Activated CD8-positive, alpha-beta T cell treated with anti-CD3 and anti-CD28 coated beads for 36 hours (primary cell): ENCODE measurements at places on chromosomes 1 and 21. TPM values are rescaled to one million over a fixed set of nuclear protein-coding genes. Genes with fewer than 3 reads are reported as not detected.

The PRAMEF13 gene
- total RNA-seq: not detected

The OR2T12 gene
- total RNA-seq: not detected

The TMEM240 gene
- total RNA-seq: 0.45 TPM

The PLCH2 gene
- total RNA-seq: 2.9 TPM

GRCh38 chr1:2098839-2099785, 48.9 kb downstream of the PRKCZ start:
- DNase-seq: no peak
- H3K27ac ChIP-seq: no peak overlapping the region
- H3K4me1 ChIP-seq: no peaks in the 10 kb centered on the region
- H3K27me3 ChIP-seq: no peaks in the 10 kb centered on the region

- peaks cover 30% of the 10 kb centered on the region for H3K4me1 ChIP-seq
- no peak overlapping the region for H3K4me3 ChIP-seq
- H3K27me3 ChIP-seq: no peaks in the 10 kb centered on the region
- no peak for DNase-seq
These were observed 3.6 kb downstream of the ZNF362 start for GRCh38 chr1:33259879-33260278.

DNA sequence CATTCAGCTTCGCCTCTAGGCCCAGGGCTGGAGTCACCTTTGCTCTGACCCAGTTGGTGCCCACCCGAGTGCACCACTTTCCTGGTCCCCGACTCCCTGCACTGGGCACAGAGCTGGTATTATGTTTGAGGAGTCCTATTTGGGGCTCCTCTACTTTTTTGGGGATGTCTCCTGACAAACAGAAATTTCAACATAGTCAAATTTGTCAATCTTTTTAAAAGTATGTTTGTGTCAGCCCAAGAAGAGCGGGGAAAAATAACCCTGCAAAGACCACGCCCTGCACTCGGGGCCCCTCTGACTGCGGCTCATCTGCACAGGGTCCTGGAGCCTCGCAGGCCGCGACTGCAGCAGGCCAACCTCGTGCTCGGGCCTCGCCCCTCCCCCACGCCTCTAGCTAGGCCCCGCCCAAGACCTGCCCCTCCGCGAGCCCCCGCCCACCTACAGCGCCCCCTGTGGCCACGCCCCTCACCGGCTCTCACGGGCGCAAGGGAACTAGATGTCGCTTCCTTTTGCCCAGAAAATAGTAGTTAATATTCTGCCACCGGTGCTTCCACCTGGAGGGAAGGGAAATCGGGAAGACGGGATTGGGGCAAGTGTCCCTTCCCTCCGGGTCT, 11.4 kb downstream of the FAM229A start:
- H3K36me3 ChIP-seq: no peaks in the 10 kb centered on the region
- H3K27me3 ChIP-seq: no peaks in the 10 kb centered on the region
- H3K27ac ChIP-seq: peak overlapping the region; percentile 85
- peaks cover 45% of the 10 kb centered on the region for H3K4me1 ChIP-seq

DNA sequence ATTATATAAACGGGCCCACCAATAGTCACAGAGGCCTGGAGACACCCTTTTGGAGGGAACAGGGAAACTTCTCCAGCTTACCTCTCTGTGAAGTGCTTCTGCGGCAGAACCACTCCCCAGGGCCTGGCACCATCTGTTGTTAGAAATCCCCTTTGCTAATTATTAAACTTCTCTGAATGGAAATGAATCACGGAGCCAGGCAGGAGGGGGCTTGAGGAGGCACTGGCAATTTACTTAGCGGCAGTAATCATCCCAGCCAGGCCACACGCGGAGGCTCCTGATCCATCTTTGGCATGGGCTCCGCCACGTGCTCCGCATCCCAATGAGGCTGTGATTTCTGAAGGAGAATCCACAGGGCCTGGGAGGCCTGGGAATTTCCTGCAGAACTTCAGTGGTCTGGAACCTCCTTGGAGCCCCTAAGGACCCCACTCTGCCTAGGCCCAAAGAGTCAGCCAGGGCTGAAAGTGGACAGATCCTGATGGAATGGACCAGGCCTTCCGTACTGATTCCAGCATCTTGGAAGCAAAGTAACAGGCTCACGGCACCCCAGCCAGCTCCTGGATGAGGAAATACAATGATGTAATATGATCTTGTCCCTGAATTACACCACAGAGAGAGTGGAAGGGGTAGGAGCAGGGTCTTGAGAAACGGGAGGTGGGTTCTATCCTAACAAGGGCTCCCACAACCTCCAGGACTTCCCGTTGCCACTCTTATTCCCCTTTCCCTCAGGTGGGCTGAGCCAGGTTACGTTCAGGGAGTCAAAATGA, 62.3 kb downstream of the GRIK3 start:
- no peaks in the 10 kb centered on the region for H3K27me3 ChIP-seq
- H3K4me3 ChIP-seq: no peak overlapping the region
- H3K36me3 ChIP-seq: no peaks in the 10 kb centered on the region
- H3K4me1 ChIP-seq: no peaks in the 10 kb centered on the region
- no peak for DNase-seq
- H3K27ac ChIP-seq: no peak overlapping the region

DNA sequence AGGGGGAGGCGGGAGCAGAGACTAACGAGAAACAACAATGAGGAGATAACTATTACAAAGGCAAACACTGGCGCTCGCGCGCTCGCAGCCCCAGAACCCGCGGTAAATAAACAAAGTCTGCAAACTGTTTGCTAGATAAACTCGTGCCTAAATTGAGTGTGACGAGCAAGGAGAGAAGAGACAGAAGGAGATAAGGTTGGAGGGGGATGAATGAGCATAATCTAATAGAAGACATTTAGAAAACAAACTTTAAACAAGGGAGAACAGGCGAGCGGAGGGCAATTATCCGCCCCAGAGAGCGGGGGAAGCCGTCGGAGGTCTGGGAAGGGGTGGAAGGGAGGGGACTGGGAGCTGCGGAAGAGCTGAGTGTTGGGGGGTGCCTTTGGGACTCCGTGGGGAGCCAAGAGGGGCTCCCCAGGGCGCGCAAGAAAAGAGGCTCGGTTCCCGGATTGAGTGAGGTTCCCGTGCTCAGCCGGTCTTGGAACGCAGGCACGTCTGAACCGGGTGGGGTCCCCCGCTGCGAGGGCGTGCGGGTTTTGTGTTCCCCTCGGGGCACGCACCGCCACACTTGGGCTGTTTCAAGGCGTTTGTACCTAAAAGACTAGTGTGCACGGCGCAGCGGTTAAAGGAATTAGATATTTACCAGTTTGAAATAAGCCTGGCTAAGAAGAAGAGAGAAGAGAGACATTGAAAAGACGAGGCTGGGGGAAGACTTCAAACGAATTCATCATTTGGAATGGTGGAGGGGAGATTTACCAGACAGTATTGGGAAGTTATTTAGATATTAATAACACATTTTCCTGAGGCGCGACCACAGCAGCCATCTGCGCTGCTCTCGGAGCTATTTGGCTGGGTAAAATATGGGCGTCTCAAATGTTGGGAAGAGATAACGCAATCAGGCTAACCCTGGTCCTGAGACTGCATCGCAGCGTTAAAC, 10.6 kb downstream of the PAX7 start:
- H3K4me3 ChIP-seq: no peak overlapping the region
- H3K27ac ChIP-seq: no peak overlapping the region
- H3K4me1 ChIP-seq: peaks cover 39% of the 10 kb centered on the region
- H3K36me3 ChIP-seq: no peaks in the 10 kb centered on the region
- no peak for DNase-seq

DNA sequence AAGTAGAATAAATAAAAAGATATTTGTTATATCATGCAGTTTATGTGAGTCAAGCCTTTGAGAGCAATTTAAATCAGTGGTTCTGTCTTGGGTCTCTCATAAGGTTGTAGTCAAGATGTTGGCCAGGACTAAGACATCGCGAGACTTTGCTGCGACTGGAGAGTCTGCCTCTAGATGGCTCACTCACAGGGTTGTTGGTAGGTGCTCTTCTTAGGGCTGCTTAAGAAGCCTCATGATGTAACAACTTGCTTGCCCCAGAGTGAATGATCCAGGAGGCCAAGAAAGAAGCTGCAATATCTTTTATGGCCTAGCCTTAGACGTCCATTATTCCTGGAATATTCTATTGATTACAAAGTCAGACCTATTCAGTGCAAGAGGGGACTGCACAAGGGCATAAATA, 73.1 kb upstream of the CACHD1 start:
- H3K27me3 ChIP-seq: no peaks in the 10 kb centered on the region
- H3K27ac ChIP-seq: no peak overlapping the region
- H3K4me3 ChIP-seq: no peak overlapping the region
- no peaks in the 10 kb centered on the region for H3K4me1 ChIP-seq
- no peak for DNase-seq

- peaks cover 3% of the 10 kb centered on the region for H3K36me3 ChIP-seq
- no peak overlapping the region for H3K4me3 ChIP-seq
- no peak for DNase-seq
- H3K27me3 ChIP-seq: no peaks in the 10 kb centered on the region
- peaks cover 28% of the 10 kb centered on the region for H3K4me1 ChIP-seq
- H3K27ac ChIP-seq: peak overlapping the region; percentile 27
These were observed 2.1 kb upstream of the WASF2 start for GRCh38 chr1:27491748-27492700.

GRCh38 chr1:49694251-49694827, 329.4 kb downstream of the AGBL4 start:
- H3K27ac ChIP-seq: no peak overlapping the region
- H3K27me3 ChIP-seq: no peaks in the 10 kb centered on the region
- H3K4me1 ChIP-seq: no peaks in the 10 kb centered on the region
- no peak for DNase-seq
- H3K36me3 ChIP-seq: no peaks in the 10 kb centered on the region
- H3K4me3 ChIP-seq: no peak overlapping the region

DNA sequence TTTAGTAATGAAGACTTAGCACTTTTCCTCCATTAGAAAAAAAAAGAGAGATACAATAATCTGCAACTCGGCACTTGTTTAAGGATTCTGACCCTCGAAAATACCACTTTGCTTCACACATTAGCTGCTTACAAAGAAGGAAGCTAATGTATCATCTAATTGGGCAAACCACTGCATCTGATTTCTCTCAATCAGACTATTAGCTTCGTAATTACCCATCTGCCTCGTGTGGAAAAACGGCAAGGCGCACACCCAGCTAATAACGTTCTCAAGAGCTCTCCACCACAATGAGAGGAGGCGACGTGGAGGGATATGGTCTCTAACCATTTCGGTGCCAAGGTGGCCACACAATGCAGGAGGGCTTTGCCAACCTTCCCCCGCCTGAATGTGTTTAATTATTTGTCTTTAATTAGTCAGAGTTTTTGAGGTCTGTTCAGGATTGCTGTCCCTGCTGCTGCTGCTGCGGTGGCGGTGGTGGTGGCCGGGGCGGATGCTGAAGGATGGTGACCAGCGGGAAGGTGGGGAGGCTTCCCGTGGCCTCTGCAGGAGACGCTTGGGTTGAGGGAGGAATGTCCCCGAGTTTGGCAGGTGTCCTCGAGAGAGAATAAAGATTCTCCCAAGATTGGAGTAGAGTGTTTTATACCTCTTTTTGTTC, 374.5 kb downstream of the RPS6KC1 start:
- H3K36me3 ChIP-seq: no peaks in the 10 kb centered on the region
- no peak overlapping the region for H3K4me3 ChIP-seq
- no peaks in the 10 kb centered on the region for H3K27me3 ChIP-seq
- no peak for DNase-seq

GRCh38 chr1:53740621-53741105, 1.7 kb upstream of the GLIS1 start:
- peaks cover 45% of the 10 kb centered on the region for H3K27me3 ChIP-seq
- no peak for DNase-seq
- H3K36me3 ChIP-seq: peaks cover 4% of the 10 kb centered on the region
- H3K4me3 ChIP-seq: no peak overlapping the region
- no peak overlapping the region for H3K27ac ChIP-seq
- no peaks in the 10 kb centered on the region for H3K4me1 ChIP-seq

DNA sequence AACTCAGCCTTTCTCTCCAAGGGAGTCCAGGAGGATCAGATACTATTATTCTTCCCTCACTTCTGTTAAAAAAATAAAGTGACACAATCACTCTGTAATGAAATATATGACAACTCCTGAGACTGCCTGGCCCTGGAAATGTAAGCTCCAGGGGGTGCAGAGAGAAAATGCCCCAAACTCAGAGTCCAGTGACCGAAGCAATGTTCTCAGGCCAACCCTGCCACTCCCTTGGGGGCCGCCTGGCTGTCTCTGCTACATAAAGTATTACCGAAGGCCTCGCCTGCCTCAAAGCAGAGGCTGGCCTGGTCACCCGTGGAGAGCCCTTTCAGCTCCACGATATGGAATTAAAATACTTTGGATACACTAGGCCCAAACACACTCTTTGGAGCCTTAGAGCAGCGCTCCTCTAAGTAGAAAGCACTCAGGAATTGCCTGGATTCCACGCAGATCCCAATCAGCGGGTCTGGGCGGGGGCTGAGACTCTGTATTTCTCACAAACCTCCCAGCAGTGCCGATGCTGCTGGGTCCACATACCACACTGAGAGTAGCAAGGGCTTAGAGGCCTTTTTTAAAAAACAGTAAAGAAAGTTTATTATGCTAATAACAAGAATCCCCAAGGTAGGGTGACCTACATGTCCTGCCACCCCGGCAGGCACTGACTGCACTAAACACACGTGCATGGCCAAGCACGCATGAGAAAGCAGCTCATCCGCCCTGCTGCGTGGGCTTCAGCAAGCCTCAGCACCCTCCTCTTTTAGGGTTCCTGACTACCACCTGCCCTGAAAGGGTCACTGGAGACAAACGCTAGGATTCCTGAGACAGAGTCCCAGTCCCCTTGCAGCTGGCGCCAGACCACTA, 31.1 kb downstream of the TMCO4 start:
- no peak for DNase-seq
- peaks cover 4% of the 10 kb centered on the region for H3K36me3 ChIP-seq
- no peak overlapping the region for H3K4me3 ChIP-seq
- no peak overlapping the region for H3K27ac ChIP-seq
- no peaks in the 10 kb centered on the region for H3K27me3 ChIP-seq
- peaks cover 9% of the 10 kb centered on the region for H3K4me1 ChIP-seq

DNA sequence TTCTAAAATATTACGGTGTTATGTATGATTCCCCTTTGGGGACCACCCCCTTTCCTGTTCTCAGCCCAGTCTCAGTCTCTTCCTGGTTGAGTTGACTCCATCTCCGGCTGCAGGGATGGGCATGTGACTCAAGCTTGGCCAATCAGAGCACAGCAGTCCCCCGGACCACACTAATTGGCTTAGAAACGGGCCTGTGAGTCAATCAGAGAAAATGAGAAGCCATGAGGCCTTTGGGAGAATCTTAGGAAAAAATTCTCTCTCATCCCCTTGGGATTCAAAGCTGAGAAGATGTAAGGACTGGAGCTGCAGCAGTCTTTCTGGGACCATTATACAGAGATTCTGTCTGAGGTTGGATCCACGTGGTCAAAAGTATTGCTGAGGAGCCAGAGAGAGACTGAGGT, 10.7 kb upstream of the FHAD1 start:
- no peaks in the 10 kb centered on the region for H3K36me3 ChIP-seq
- no peak overlapping the region for H3K27ac ChIP-seq
- peaks cover 14% of the 10 kb centered on the region for H3K4me1 ChIP-seq
- DNase-seq: no peak

GRCh38 chr1:11650331-11650991, 3.8 kb downstream of the FBXO2 start:
- DNase-seq: peak; percentile 96
- no peaks in the 10 kb centered on the region for H3K36me3 ChIP-seq
- peak overlapping the region; percentile 55 for H3K27ac ChIP-seq
